ENCODE measurements at places on chromosomes 12 and 14. TPM values are rescaled to one million over a fixed set of nuclear protein-coding genes. Genes with fewer than 3 reads are reported as not detected.

DNA sequence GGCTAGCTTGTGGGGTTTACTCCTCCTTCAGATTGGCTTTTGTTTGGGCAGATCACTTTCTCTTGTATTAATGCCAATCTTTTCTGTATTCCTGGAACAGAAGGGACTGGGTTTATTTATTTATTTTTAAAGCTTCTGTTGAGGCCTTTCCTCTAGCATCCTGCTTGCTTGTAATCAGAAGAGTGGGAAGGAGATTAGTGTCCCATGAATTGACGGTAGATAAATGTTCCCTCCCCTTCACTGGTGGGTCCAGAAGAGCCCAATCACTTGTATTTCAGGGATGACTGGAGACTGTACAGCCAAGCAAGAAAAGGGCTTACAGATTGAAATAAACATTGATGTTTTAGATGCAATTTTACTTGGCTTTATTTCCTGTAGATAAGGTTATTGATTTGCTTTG, 71.0 kb downstream of the LIN52 start:
- no peak for DNase-seq

NDRG2 gene
- total RNA-seq, result 7.5 TPM

- DNase-seq, result no peak
These were observed 363.9 kb downstream of the BCL11B start for GRCh38 chr14:98908050-98908449.

DNA sequence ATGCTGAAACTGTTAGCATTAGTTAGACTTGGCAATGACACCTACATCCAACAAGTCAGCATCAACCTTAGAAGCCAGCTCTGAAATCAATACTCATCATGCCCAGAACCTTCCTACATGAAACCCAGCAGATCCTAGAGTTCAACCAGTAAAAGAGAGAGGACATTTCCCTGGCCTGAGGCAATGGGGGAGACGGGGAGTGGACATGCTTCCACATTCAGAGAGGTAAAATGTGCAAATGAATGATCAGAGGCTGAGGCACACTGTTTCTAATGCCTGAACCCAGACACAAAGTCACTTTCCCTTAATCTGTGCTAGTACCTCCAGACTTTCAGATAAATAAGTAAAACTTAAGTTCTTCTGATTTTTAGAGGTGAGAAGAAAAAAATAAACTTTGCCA, 34.5 kb downstream of the ERO1A start:
- no peak for DNase-seq

DNA sequence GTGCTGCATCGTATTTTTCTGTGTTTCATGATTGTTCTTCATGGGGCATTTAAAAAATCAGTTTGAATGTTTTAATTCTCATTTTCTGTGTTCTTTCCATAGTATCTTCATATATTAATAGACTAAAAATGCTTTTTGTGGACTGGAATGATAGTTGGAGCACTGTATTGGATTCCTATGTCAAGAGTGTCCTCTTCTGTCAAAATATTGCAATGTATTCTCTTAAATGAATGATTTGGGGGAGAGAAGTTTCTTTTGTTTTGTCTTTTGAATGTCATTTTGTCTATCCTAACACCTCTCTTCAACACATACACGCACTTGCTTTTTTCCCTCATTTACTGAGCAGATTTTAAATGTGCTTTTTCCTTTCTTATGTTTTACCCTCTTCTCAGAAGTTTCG, 4.7 kb upstream of the EIF2S3B start:
- no peak for DNase-seq

DNA sequence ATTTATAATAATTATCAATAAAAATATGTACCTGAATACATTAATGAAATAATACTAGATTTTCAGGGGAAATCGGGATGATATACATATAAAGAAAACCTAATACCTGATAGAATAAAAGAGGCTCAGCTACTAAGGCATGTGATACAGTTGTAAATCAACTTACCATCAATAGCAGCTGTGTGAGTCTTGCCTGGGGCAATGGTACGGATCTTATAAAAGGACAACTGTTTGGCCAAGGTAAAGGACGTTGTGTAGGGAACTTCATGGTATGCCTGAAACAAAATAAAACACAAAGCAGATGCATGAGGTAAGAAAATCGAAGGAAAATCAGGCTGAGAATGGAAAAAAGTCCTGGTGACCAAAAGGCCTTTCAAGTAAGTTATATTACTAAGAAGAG, 25.4 kb downstream of the NEK9 start:
- DNase-seq, result no peak

RAPGEF3 gene
- total RNA-seq, result 1.4 TPM

DNA sequence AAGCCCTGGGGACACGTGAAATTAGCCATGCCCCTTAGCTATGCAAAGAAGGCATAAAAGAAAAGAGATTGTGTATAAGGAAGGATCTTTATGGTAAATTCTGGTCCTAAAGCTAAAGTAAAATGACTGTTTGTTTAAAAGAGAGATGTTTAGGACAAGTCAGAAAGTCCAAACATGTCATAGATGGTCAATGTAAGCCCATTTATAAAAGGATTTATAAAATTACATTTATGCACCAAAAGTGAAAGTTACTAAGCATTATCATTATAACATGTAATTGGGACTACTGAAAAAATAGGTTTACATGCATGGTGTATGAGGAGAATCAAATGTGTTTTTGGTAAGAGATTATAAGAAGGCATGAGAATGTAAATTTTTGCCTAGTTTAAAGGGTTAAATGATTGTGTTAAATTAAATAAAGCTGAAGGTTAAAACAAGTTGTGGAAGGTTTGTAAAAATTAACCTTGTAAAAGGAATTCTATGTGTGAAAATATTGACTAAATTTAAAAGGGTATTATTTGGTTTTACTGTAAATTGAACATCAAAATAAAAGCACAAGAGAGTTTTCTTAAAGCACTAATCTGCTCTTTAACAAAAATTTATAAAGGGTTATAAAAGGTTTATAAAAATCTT, 50.4 kb upstream of the TSPAN8 start:
- DNase-seq, result no peak

FAM222A gene
- total RNA-seq, result 4.2 TPM
